ENCODE measurements at places on chromosomes 4 and X.

DNA sequence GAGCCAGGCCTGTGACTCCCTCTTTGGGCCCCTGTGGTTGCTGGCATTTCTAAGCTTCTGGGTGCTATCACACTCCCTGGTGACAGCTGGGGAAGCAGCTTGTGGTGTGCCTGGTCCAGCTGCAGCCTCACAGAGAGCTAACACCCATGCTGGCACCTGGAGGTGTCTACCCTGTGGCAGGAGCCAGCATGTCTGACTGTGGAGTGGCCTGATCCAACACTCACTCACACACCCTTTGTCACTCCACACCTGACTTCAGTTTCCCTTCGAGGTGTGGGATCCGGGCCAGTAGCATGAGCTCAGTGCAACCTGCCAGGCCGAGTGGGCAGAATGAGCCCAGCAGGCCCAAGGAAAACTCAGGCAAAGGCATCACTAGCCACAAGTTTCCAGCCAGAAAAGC lies 67.5 kb downstream of the TECRL start:
- DNase-seq = no peak

GRCh38 chr4:65510976-65511375 lies 159.3 kb downstream of the EPHA5 start:
- DNase-seq = no peak

GRCh38 chrX:44344194-44344593 lies 722 bp upstream of the EFHC2 start:
- peak; percentile 35 for DNase-seq

GRCh38 chr4:85842540-85842939 lies 367.6 kb downstream of the ARHGAP24 start:
- no peak for DNase-seq

- no peak for DNase-seq
Observed at GRCh38 chr4:53346920-53347852, 18.7 kb downstream of the SCFD2 start.

DNA sequence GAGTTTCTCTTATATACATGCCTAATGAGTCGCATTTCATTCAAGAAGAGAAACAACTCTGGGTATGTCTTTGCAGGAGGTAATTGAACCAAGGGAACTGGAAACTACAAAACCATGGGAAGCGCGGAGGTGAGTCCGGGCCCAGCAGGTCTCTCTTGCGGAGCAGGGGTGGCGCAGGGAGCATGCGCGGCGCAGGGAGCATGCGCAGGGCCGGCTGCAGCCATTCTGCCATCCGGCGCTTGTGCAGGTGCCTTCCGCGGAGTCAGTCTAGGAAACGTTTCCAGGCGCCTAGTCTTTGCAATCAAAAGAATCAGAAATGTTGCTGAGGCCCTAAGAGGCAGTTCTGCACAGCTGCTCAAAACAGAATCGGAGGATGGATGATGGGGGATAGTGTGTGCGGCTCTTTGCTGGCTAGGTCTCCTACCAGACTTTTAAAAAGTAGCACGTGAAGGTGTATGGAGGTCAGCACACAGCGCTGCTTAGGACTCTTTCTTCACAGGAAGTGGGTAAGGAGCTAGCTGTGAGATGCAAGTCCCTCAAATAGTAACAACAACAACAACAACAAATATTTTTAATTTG lies 433.8 kb upstream of the FAT1 start:
- no peak for DNase-seq

GRCh38 chr4:187021436-187022205 lies 298.0 kb upstream of the FAT1 start:
- DNase-seq = no peak

All from stimulated activated CD4-positive, alpha-beta T cell treated with anti-CD3 and anti-CD28 coated beads, Interleukin-12 subunit alpha, Interleukin-12 subunit beta, amount 100 ng/mL, for 4 hours (primary cell).